ENCODE measurements at places on chromosomes 1 and 21.

- DNase-seq, result no peak
Measured at GRCh38 chr1:90970208-90970607, 51.6 kb downstream of the ZNF644 start.

- no peak for DNase-seq
Measured at GRCh38 chr21:42975886-42976608, 1.7 kb downstream of the PKNOX1 start.

DNA sequence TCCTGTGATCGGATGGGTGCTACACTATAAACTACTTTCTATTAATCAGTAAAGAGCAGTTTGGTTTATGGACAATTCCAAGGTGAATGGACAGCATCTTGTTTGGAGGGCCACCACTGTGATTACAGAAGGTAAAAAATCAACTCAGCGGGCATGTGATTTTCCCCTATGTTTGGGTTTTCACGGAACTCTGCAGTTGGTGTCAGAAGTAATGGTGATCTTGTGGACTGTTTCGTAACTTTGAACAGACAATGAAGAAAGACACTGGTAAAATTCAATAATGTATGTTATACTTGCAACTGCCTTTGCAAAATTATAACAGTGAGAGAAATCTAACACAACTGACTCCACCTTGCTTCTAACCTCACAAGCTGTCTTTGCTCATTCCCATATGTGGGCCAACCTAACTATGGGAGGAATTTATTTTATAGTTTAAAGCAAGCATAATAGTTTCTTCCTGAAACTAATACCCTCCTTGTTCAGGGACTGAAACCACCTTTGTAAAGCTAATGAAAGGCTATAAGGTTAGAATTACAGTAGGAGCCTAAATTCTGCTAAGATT is 53.2 kb downstream of the TRIM33 start:
- DNase-seq, result no peak

DNA sequence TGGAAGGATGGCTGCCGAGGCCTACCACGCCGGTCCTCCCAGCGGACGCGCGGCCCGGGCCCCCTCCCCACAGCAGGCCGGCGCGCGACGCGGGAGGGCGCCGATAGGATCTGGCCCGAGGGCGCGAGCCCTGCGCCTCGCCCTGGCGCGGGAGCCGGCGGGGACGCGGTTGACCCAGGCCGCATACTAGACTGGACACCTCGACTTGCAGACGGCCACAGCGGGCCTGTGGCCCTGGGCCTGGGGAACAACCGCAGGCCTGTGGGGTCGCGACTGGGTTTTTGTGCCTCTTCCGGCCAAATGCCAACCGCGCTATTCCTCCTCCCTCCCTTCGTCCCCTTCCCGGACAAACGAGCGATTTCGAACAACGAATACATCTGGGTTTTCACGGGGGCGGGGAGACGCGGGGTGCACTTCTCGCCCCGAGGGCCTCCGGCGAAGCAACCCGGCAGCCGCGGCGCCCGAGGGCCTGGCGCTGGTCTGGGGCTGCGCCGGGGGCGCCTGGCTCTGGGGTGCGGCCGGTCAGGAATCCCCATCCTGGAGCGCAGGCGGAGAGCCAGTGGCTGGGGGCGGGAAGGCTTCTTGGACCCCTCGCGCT is 2.4 kb downstream of the NHLH2 start:
- no peak for DNase-seq

- DNase-seq, result no peak
Measured at GRCh38 chr1:94883691-94884090, 43.2 kb downstream of the CNN3 start.

DNA sequence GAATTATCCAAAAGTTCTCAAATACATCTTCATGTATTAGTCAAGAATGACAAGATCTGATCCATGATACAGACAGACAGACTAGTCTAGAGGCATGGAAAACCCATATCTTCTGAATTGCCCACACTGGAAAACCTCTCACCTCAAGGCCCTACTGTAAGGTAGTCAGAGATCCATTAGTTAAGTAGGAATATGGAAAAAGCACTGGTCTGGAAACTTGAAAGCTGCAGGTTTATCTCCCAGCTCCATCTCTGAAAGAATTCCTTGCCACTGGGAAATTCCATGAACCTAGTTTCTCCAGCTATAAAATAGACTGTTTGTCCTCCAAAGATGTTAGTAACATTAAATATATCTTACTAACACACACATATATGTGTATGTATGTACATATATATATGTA is 169.2 kb downstream of the AKT3 start:
- no peak for DNase-seq

DNA sequence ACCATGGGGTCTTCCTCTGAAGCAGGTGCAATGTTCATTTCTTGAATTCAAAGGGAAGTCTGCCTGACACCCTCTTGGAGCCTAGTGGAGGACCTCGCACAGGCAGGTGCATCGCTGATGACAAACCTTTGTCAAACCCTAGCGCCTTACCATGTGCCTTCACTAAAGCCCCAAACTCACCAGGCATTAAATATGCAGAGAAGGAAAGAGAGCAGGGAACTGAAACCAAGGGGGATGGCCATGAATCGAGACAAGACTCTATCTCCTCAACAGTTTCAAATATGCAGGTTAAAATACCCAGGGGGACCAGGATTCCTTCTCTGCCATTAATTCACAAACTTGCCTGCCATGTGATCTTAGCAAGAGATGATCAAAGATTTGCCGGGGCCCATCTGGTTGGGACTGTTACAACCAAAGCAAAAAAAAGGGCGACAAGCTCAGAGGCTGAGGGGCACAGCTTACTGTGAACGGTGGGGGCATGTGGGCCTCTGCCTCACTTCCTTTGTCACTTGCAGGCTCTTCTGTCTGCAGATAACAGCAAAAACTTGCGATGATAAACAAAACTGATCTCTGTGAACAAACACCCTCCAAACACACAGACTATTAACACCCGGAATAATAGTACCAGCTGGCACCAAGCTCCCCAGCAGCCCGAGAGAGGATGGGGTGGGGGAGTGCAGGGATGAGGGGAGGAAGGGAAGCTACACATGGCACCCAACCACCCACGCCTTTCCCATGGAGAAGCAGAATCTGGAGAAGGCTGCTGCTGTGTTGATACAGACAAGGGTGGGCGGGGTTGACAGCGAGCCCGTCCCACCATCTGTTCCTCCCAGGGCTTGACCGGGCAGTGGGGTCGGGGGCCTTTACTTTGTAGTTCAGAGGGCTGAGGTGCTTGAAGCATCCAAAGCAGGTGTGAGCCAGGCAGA is 33.9 kb downstream of the TMEM63A start:
- DNase-seq, result no peak

DNA sequence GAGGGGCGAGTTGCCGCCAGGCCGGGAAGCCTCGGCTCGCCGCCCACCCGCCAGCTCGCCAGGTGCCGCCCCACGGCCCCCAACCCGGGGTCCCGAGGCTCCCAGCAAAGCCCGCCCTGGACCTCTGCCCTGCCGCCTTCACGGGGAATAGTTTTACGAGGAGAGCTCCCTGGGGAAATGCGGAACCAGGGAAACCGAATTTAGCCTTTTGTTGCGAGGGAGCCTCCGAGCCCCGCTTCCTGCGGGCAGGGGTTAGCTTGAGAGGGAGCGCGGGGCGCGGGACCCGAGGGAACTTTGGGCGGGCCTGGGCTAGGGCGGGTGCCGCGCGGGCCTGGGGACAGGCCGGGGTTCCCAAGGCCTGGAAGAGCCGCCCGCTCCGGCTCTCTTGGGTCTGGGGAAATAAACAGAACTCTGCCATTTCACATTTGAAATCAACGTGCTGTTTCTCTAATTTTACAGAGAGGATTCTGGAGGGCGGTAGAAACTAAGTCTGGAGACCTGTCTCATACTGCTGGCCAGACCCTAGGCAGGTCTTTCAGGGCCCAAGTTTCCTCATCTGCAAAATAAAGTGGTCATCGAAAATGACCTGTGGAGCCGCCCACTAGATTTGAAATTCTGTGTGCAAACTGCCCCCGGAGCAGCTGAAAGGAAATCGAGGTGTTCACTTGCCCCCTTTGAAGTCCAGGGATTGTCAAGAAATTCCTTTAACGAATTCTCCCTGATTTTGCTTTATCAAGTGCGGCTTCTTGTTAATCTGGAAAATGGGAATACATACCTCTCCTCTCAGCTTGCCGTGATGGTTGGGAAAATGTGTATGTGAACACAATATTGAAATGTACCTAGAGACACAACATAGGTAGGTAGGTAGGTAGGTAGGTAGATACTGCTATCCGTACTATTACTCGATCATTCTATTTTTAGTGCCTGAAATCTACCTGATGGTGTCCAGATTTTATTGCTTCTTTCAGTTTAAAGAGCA is 749 bp upstream of the GLUL start:
- DNase-seq, result peak; percentile 71
